Foreskin keratinocyte (primary cell): ENCODE measurements at places on chromosomes 16 and 17. TPM values are rescaled to one million over a fixed set of nuclear protein-coding genes. Genes with fewer than 3 reads are reported as not detected.

The GAST gene
- polyA plus RNA-seq = 0.62 and 0.78 TPM in 2 replicates

GRCh38 chr16:88610909-88611812 lies 27.2 kb upstream of the IL17C start:
- no peak for DNase-seq

DNA sequence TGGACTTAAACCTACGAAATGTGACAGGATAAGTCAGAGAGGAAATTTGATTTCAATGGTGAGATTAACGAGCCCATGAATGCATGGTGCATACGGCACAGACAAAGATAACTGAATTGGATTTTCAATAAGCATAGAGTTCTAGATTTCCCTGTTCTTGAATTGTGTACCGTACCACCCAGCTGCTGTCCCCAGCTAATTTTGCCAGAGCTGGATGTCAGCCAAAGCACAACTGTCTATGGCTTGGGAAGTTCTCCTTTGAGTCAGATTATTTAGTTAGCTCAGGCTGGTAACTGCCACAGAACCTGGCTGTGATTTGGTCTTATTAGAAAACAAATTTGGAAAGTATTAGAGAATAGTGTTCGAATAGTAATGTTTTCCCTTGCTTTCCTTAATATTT lies 143.1 kb downstream of the CDH13 start:
- DNase-seq = no peak

DNA sequence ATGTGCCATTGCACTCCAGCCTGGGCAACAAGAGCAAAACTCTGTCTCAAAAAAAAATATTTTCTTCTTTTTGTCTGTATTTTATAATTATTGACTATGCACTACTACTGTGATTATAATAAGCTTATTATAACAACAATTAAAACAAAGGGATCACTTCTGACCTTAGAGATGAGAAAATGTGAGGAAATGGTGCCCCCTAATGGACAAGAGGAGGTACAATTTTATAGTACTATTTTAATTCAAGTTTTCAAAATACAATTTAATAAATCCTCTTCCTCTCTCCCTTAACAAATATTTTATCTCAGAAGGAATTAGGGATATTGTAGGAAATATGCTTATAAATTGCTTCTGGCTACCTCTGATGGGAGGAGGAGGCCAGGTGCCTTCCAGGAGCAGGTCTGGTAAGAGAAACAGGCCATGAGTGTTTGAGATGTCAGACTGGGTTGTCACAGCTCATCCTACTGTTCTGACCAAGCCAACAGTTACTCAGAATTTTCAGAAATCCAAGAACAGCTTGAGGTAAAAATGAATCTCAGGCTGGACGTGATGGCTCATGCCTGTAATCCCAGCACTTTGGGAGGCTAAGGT lies 14.0 kb downstream of the VPS53 start:
- DNase-seq = no peak

DNA sequence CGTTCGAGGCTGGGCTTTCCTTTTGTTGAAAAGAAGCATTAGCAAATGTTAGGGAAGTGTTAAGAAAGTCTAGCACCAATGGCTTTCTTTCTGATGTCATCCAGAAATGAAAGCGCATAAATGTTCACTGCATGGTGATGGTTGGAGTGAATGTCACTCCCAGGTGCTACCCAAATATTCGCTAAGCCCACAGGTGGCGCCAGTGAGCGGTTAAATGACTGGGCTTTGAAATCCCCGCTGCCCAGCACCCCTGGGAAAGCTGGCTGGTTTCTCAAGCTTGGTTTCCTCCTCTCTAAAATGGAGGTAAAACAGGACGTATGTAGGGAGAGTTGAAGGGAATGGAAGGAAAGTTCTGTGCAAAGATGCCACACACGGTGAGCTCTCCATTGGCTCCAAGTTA lies 104.4 kb downstream of the IRX5 start:
- DNase-seq = no peak

DNA sequence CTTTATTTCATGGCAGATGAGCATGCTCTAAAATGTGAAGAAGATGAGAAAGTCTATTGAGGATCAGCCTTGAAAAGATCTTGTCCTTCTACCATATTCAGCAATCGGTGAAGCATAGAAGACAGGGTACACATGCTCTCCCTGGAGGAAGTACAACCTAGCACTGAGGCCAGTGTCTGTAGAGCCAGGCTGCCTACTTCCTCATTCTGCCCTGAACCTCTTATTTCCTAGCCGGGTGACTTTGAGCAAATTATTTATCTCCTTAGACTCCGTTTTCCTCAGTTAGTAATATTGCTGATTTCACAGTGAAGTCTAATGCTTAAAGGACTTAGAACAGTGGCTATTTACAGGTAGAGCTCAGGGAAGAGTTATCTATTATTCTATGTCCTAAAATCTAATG lies 58.4 kb downstream of the TMEM100 start:
- no peak for DNase-seq

GRCh38 chr17:32564325-32564724 lies 77.5 kb downstream of the CDK5R1 start:
- DNase-seq = peak; percentile 45

The MRPL38 gene
- 77.8 and 81.8 TPM in 2 replicates for polyA plus RNA-seq

The HOXB7 gene
- polyA plus RNA-seq = 0.37 and 0.81 TPM in 2 replicates

The TSNAXIP1 gene
- 0.29 and 0.49 TPM in 2 replicates for polyA plus RNA-seq
